PC-9 (cell line): ENCODE measurements at places on chromosomes 7 and 10.

- no peak for DNase-seq
Measured at GRCh38 chr10:7580520-7580919, 86.2 kb downstream of the ITIH5 start.

- no peak for DNase-seq
Measured at GRCh38 chr10:59127991-59128390, 48.5 kb upstream of the PHYHIPL start.

GRCh38 chr10:114653926-114654325, 4.1 kb downstream of the ABLIM1 start:
- no peak for DNase-seq

- no peak for DNase-seq
Measured at GRCh38 chr10:132451506-132452215, 54.7 kb downstream of the PWWP2B start.

DNA sequence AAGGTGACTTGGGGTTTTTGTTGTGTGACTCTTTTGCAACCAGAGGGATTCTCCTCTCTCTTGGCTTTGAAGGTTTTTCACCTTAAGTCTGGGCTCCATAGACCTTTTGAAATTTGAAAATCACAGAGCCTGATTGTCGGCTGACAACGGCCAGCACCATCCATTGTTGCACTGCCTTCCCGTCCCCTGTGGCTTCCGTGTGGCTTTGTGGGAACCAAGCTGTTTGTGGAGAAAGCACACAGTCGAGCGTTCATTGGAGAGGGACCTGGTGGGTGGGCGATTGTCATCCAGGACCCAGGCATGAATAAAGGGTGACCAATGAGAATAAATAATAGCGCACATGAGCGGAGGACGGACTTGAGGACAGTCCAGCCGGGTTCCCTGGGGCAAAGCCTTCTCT, 7.4 kb upstream of the RAMP3 start:
- no peak for DNase-seq

GRCh38 chr7:154990964-154991540, 11.9 kb downstream of the PAXIP1 start:
- DNase-seq = no peak

DNA sequence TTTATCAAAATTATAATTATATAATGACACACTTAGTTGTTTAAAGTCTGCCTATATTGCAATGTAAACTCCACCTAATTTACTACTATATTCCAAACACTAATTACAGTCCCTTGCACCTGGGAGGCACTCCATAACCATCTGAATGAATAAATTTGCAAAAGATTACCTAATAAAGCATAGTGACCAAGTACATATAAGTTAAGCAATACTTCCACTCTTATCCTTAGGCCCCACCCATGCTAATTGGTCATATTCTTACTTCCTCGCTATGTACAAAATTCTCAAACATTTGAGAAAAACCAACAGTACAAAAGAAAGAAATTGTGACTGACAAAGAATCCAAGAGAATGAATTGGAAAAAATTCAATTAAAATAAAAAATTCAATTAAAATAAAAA, 65.3 kb downstream of the ZFAND4 start:
- no peak for DNase-seq

DNA sequence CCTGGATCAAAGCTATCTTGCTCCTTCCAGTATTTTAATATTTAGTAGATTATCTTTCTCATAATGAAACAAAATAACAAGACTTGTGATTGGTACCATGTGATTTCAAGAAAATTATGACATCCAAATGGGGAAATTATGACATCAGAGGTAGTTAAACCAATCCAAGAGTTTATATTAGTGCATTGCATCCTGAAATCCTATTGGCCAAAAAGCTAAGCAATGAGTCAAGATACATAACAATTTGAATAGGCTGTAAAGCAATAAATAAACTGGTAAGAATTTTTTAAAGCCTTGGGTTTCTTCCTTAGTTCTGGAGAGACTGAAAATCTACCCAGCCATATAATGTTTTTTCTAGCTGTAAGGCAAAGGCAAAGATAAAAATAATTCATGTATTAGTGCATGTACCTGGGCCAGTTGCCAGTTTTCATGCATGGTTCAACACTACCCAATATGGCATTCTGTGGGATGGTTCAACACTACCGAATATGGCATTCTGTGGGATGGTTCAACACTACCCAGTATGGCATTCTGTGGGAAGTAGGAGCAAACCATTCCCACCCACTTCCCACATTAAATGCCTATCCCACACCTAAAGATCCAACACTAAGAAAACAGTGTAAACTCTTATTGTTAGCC, at the start of gene RNF148:
RNF148 (minus strand) TSS at position 51 of the 639 bp plus-strand sequence. CDS start 172 bp downstream, outside the sequence.
- DNase-seq = no peak

DNA sequence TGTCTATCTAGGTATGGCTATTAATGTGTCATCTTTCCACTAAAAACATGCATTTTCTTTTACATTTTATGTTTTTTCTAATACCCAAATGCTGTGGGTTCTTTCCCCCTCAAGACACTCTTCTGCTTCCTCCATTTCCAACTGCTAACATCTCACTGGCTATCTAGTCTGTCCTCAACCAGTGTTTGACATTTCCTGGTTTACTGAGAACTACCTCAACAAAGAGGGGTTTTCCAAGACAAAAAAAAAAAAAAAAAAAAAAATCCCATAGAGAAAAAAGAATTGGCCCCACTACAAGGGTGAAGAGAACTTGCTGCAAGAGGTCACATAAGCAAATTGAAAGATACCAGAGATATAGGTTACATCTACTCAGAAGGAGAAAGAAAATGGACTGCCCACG, 359.7 kb downstream of the CRPPA start:
- DNase-seq = no peak

DNA sequence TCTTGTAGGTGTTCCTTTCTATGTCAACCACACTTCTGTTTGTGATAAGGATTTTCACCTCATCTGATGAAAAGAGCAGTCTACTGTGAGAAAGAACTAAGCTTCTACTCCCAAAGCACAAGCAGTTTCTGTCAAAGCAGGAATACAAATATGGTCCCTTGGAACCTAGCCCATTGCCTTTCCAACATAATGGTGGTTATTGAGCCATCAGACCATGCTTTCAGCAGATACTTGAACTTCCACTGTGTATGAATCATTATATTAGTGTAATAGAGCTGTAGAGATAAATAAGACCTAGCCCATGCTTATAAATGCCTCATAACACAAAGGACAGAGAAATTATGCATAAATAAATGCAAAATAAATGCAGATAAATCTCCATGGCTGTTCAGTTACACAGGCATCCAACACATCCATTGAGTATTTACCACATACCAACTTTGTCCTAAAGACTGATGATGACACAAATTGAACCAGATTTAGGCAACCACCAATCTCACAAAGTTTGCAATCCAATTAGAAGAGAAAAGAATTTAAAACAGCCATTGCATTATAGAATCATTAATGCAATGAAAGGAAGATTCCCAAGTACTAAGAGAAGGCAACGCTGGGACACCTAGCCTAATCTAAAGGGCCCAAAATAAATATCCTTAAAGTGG, 729.4 kb upstream of the C7orf33 start:
- DNase-seq = no peak

- DNase-seq = peak; percentile 73
Measured at GRCh38 chr7:27113991-27114769, 11.7 kb upstream of the HOXA2 start.

DNA sequence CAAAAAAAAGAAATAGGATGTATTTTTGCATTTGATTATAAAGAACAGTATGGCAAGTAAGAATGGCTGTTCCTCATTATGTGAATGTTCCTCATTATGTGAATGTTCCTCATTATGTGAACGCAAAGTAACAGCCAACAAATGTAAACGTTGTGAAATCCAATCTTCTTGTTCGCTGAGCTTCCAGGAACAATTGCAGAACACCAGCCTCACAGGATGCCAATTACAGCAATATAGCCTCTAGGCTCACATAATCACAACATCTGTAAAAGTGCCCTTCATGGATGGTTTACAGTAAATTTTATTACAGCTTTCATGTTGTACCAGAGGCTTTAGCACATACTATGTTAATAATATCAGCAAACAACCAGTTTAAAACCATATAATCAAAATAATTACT, 71.6 kb downstream of the THSD7A start:
- DNase-seq = no peak

- no peak for DNase-seq
Measured at GRCh38 chr7:93350338-93350737, 118.2 kb downstream of the VPS50 start.

- no peak for DNase-seq
Measured at GRCh38 chr7:41449694-41450093, 253.2 kb downstream of the INHBA start.
